ENCODE measurements at places on chromosomes 4 and X. TPM values are rescaled to one million over a fixed set of nuclear protein-coding genes. Genes with fewer than 3 reads are reported as not detected.
A peak's percentile ranks its signal among the peaks of the same experiment; 100 is the strongest.

ZFP92 gene
- total RNA-seq, result 0.30 TPM

GRCh38 chr4:173990126-173990868 lies 293.2 kb downstream of the FBXO8 start:
- no peak for DNase-seq

DNA sequence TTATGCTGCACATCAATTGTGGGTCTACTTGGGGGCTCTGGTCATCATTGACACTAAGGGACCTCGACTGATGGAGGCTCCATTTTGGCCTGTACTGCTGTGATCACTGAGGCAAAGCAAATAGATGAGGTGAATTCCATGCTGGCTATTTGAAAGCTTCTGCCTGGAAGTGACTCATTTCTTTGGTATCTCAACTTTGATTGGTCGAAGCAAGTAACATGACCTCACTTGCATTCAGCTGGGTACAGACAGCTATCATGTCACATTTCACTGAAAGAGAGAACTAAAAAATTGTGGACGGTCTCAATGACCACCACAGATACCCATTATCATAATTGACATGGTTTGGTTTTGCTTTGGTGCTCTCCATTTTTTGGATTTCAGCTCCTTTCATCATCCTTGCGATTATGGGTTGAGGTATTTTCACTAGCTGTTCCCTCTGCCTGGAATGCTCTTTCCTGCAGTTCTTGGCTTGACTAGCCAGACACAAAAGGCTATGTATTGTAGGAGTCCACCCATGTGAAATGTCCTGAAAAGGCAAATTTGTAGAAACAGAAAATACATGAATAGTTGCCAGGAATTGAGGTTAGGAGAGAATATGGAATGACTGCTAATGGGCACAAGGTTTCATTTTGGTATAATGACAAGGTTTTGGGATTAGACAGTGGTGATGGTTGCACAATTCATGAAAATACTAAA lies 369.2 kb upstream of the LCORL start:
- no peak for DNase-seq

BRS3 gene
- not detected for total RNA-seq

- no peak for DNase-seq
Observed at GRCh38 chr4:166987026-166987425, 247.3 kb downstream of the SPOCK3 start.

- no peak for DNase-seq
Observed at GRCh38 chr4:131595140-131595539, 1554.0 kb upstream of the PCDH10 start.

GRCh38 chrX:30593440-30594200 lies 16.1 kb upstream of the TASL start:
- no peak for DNase-seq

DNA sequence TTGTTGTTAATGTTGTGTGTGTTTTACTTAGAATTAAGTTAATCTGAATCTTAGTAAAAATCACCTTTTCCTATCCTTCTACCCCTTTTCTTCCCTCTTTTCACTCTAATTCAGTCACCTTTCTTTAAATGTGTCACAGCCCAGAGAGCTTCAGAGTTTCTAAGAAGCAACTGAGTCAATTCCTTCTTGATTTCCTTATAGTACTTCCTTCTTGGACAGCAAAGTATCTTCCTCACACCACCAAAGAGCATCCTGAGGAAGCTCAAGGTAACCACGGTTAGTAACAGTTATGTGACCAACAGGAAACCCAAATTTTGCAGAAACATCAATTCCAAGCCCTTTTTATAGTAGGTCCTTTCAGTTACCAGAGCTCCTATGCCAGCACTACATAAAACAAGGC lies 243.2 kb upstream of the BMP3 start:
- no peak for DNase-seq

ARHGAP4 gene
- total RNA-seq, result 4.8 TPM

- peak; percentile 77 for DNase-seq
Observed at GRCh38 chrX:130097507-130098209, 12.6 kb downstream of the ELF4 start.

- no peak for DNase-seq
Observed at GRCh38 chrX:20244931-20245330, 21.8 kb downstream of the RPS6KA3 start.

Measured in suprapubic skin (tissue), 4 donors.